Stimulated activated CD8-positive, alpha-beta memory T cell treated with anti-CD3 and anti-CD28 coated beads, Interleukin-15, amount 100 ng/mL, for 4 hours (primary cell): ENCODE measurements at places on chromosomes 6 and 20.
A peak's percentile ranks its signal among the peaks of the same experiment; 100 is the strongest.

DNA sequence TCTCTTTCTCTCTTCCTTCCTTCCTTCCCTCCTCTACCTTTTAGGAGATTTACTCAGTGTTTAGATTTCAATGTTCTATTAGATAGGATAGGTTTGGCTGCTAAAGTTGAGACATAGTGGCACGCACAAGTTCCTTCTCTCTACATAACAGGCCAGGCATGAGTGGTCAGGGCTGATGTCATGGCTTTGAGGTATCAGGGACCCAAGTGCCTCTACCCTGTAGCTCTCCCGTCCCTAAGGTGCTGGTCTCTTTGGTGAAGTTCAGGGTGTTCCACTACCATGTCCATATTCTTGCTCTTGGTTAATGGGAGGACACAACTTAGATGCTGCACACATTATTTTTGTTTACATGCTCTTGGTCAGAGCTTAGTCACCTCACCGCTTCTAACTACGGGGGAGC lies 245.3 kb downstream of the QKI start:
- no peak for DNase-seq

DNA sequence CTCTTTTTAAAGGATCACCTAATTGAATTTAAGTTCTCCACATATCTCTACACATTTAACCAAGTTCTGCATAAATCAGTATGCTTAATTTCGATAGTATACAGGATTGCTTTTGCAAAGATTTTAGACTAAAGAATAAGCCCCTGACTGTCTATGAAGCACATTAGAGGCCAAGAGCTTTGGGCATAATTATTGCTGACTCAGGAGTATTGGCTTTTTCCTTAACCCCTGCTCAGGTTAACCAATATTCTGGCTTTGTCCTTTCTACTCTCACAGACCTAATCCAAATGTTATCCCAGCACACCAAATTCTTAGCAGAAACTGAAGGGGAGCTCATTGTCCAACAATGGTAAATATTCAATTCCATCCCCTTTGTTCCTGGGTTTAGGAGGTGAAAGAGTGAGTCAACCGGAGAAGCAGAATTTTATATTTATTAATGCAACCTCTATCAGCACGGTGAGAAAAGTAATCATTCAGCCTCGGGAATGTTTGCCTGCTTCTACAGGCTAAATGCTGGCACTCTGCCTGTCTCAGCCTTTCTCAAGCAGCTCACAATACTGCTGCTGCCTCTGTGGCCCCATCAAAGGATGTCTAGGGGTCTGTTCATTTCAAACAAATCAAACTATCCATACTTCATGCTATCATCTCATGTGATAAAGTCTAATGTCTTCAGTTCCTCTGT lies 125.0 kb downstream of the SIM1 start:
- DNase-seq: no peak

- no peak for DNase-seq
Observed at GRCh38 chr20:19070681-19071445, 141.6 kb upstream of the SLC24A3 start.

GRCh38 chr6:163637524-163637923 lies 223.0 kb downstream of the QKI start:
- DNase-seq: no peak

DNA sequence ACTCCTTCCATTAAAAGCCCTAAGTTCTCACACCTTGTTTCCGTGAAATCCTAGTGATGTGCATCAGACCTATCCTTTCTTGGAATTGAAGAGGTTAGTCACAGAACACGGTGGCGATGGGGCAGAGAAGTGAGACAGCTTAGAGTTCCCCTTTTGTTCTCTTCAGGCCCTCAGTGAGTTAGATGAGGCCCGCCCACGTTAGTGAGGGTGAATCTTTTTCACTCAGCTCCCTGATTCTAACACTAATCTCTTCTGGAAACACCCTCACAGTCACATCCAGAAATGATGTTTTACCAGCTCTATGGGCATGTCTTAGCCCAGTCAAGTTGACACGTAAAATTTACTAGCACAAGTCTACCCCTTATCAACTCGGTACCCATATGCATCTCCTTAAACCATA lies 172.7 kb upstream of the NOX3 start:
- no peak for DNase-seq

DNA sequence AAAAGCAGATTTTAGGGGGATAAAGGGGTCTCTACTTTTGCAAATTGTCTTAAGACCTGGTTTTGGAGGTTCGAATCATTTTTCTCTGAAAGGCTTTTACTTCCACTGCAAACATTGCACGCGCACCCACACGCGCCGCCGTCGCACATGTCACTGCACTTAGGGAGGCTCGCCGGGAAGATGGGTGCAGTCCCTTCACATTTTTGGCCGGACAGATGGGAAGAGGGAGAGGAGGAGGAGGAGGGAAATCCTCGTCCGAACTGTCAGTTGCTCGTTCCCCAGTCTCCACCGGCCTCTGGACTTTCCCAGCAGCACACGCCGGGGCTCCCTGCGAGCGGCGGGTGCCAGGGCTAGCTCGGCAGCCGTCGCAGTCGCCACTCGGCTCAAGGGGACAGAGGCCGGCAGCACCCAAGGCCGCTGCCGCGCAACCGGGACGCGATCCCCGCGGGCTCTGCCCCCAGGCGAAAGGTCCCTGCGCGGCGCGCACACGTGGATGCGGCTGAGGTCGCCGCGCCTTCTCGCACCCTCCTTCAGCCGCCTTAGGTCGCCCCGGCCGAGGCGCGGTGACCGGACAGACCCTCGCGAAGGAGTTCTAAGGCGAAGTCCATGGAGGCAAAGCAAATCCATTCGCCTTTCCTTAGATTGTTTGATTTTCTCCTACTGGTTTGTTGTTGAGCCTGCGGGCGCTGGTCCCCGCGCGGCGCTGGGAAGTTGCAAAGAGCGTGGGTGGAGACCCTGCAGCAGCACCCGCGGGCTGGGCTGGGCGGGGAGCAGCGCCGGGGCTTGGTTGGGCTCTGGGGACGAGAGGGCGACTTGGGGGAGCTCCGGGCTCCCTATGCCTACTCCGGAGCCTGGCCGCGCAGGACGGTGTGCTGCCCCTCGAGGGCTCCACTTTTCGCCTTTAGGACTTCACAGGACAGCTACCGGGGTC lies 1.2 kb downstream of the MYB start:
- no peak for DNase-seq

DNA sequence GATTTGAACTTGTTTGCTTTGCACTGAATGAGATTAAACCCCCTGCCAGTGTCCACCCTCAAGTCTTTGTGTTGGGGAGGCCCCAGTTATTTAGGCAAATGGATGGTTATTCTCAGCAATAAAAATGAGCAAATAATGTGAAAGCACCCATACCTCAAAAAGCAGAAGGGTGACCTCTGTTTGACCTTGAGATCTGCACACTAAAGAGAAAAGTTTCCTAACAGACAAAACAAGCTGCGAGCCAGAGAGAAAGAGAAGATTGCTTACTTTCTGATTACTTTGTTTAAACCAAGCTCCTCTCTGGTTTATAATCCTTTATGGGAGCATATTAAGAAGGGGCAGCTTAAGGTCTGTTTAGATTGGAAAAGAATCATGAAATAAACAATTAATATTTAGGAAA lies 30.4 kb upstream of the TRERF1 start:
- DNase-seq: no peak

DNA sequence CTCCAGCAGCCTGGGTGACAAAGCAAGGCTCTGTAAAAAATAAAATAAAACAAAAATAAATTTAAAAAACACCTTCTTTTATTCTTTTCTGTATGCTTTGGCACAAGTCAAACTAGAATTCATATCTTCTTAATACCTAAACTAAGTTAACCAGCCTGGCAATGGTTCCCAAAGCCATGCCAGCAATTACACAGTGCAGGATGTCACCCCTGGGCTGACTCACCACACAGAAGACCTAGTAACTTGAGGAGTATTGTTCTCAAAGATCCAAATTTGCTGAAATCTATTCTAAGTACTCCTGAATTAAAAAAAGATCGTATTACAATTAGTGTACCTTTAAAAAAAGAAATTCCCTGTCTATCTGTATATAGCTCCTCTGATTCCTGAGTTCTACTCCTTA lies 162.7 kb upstream of the SGK1 start:
- DNase-seq: no peak

DNA sequence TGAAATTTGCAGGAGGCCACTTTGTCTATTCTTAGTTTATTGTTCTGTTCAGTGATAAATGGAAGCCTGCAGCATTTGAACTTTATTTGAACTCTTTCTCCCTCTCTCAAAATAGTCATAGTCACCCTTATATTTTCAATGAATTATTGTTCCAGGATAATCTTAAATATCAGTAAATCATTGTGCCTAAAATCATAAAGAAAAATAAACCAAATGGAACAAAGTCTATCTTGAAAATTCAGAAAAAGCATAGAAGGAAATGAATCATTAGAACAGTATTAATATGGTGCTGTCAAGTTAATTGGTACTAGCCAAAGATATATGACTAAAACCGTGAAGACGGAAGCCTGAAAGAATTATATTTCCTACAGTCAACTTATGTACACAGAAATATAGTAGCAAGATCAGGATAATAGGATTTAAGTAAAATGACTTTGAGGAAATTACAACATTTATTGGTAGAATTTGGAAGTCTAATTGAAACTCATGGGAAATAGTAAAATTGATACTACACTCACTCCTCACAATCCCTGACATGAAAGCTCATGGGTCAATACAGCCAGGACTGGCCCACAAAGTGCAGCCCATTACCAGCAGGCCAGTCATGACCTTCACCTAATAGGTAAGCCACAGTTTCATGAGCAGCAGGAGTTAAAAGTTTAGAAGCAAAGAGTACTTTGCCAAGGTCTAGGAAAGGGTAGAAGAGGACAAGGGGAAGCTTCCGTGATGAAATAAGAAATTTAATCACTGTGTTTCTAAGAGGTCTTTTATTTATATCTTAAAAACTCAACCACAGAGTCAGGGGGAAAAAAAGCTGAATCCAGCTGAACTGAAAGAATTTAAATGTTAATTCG lies 119.9 kb upstream of the ENPP5 start:
- DNase-seq: no peak

- DNase-seq: peak; percentile 27
Observed at GRCh38 chr6:117547688-117548621, 54.4 kb downstream of the GOPC start.

GRCh38 chr20:40826699-40827098 lies 137.7 kb upstream of the MAFB start:
- no peak for DNase-seq

DNA sequence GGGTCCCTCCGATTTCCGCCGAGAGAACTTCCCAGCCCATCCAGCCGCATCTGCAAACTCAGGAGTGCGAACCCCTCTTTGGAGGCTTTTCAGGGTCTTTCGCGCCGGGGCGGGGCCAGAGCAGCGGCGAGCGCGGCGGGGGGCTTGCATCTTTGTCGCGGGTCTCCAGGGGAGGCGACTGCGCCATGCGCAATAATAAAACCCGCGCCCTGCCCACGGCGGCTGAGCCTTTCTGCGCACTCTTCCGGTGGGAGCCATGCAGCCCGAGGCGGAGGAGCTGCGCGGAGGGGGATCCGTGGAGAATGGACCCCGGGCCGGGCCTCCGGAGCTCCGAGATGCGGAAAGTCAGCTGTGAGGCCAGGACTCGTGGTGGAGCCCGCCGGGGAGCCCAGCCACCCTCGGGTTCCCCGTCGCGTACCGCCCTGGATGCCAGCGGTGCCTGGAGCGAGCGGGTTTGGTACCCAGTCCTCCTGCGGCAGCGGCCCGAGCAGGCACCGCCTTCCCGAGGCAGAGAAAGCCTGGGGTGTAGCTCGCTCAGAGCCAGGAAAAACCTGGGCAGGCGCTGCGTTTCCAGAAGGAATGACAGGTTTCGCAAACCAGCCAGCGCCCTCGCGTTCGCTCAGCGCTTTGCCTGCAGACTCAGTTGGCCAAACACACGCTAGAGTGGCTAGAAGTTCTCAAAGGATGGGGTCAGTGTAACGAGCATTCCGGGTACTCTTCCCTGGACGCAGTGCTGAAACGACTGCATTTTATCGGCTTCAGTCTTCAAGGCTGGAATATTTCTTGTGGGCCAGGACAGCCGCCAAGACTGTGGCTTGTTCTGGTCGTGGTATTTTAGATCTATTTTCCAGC lies 1.2 kb downstream of the AKAP12 start:
- no peak for DNase-seq

- no peak for DNase-seq
Observed at GRCh38 chr6:17865243-17865642, 122.2 kb downstream of the KIF13A start.

- no peak for DNase-seq
Observed at GRCh38 chr20:50506270-50506579, 4.0 kb upstream of the PTPN1 start.

GRCh38 chr6:153210083-153210482 lies 79.0 kb upstream of the RGS17 start:
- DNase-seq: no peak

GRCh38 chr6:134740027-134740373 lies 209.9 kb downstream of the ALDH8A1 start:
- DNase-seq: no peak

- no peak for DNase-seq
Observed at GRCh38 chr6:8131265-8131897, 29.0 kb upstream of the EEF1E1 start.

GRCh38 chr6:19472153-19472552 lies 365.0 kb upstream of the ID4 start:
- no peak for DNase-seq

DNA sequence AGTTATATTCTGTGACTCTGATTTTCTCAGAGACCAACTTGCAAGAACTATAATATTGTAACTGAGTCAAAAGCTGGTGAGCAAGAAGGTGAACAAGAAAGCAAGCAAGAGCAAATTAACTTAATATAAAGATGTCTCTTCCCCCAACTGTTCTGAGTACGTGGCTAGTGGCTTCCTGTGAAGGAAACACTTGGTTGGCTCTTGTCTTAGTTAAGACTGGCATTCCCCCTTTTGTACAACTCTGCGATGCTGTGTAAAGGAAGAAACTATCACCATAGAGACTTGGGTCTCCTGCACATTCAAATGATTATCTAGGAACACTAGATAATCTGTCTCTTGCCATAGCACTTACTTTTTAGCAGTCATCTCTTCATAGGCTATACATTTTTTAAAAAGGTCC lies 47.3 kb upstream of the TNFAIP3 start:
- no peak for DNase-seq

DNA sequence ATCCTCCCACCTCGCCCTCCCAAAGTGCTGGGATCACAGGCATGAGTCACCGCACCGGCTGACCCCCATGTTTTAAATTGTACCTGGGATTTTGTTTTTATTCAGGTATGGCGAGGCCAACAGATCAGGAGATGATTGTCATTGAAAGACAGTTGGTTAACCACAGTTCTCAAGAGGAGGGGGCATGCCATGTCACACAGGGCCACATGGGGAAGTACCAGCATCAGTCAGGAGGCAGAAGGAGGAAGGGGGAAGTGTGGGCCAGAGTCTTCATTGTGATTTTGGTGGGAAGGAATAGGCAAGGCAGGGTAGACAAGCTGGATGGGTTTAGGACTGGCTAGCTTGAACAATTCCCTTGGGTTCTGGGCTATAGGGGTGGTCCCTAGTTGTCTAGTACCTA lies 9.9 kb upstream of the MMP9 start:
- DNase-seq: no peak

- no peak for DNase-seq
Observed at GRCh38 chr6:17785094-17785787, 78.5 kb upstream of the NUP153 start.

- DNase-seq: no peak
Observed at GRCh38 chr6:280775-281468, 11.4 kb upstream of the DUSP22 start.
